Left ventricle myocardium inferior (tissue), 1 donor: ENCODE measurements at places on chromosomes 4 and X. TPM values are rescaled to one million over a fixed set of nuclear protein-coding genes. Genes with fewer than 3 reads are reported as not detected.

- no peak overlapping the region for H3K4me3 ChIP-seq
- no peak for DNase-seq
- no peak overlapping the region for H3K27ac ChIP-seq
- no peaks in the 10 kb centered on the region for H3K27me3 ChIP-seq
- peaks cover 50% of the 10 kb centered on the region for H3K36me3 ChIP-seq
Measured at GRCh38 chr4:153582954-153583702, 101.0 kb upstream of the TLR2 start.

GRCh38 chrX:138037548-138037947 is 471.6 kb downstream of the ZIC3 start:
- H3K27me3 ChIP-seq, result no peaks in the 10 kb centered on the region
- H3K27ac ChIP-seq, result no peak overlapping the region
- DNase-seq, result no peak
- H3K36me3 ChIP-seq, result no peaks in the 10 kb centered on the region
- H3K4me3 ChIP-seq, result no peak overlapping the region
- H3K4me1 ChIP-seq, result no peaks in the 10 kb centered on the region

DNA sequence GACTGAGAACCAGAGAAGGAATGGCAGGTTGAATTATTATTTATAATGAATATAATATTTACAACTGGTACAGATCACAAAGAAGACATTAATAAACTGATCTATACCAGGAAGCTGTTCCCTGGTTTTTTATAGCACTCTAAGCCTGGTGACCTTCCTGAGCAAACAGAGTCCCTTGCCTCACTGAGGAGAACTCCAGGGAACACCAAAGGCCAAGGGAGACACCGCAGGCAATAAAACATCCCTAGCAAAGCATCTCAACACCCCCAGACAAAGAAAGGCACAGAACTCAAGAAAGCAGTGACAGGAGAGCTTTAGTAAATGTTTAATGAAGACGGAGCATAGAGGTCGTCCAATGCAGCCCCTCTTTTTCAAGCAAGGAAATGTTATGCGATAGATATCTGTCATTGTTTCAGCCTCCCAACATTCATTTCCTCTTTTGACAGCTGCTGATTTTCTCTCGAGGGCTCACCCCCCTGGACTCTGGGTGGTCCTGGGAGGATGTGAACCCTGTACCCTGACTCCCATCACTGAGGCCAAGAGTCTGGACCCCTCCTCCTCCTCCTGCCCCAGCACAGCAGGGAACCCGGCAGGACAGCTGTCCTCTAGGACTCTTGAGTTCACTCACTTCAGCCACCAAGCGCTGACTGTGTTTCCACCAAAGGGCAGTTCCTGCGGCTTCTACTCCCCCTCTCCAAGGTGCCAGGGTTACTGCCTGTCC is 342.5 kb upstream of the GATB start:
- no peaks in the 10 kb centered on the region for H3K36me3 ChIP-seq
- H3K27ac ChIP-seq, result peak overlapping the region; percentile 8
- DNase-seq, result no peak
- no peaks in the 10 kb centered on the region for H3K27me3 ChIP-seq

DNA sequence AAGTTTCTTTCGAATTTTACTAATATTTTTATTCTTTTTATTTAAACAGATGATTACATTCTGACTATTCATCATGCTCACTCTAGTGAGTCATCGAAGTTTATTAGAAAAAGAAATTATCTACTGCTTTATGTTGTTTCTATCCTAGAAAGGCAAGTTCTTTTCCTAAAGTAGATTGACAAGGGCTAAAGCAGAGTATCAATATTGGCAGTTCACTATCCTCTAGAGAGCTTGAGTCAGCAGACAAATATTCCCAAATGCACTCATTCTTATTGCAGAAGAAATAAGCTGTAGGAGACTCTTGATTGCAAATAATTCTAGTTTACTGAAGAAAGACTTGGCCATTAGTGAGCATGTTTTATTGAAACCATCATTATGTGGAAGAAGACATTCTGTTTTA is 911.8 kb downstream of the CENPC start:
- no peaks in the 10 kb centered on the region for H3K4me1 ChIP-seq
- H3K27ac ChIP-seq, result no peak overlapping the region
- no peak overlapping the region for H3K4me3 ChIP-seq

DNA sequence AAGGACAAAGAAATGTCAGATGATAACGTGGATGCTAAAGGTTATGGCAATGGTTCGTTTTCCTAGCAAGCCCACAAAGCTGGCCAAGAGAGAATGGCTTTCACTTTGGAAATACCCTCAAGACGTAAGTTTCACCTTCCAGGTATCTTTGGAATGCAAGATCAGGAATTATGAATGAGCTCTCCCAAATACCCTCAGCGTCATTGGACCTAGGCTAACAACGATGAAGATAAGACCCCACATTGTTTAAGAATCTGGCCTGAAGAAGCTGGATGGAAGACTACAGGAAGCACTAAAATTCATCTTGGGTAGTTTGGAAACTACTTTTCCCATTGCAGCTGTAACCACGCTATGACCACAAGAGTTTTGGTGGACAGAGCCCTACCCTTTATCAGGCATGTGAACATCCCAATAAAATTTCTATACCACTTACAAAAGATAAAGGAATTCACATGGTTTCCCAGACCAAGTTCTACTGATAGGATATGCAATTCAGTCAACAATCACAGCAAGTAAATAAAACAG is 111.9 kb downstream of the KDR start:
- no peak for DNase-seq
- no peak overlapping the region for H3K4me3 ChIP-seq
- H3K4me1 ChIP-seq, result no peaks in the 10 kb centered on the region
- H3K27ac ChIP-seq, result no peak overlapping the region
- H3K36me3 ChIP-seq, result no peaks in the 10 kb centered on the region
- H3K27me3 ChIP-seq, result no peaks in the 10 kb centered on the region

GRCh38 chr4:53508446-53508845 is 82.8 kb downstream of the LNX1 start:
- DNase-seq, result no peak
- peak overlapping the region; percentile 40 for H3K4me3 ChIP-seq
- peaks cover 12% of the 10 kb centered on the region for H3K36me3 ChIP-seq
- no peaks in the 10 kb centered on the region for H3K27me3 ChIP-seq
- peak overlapping the region; percentile 84 for H3K27ac ChIP-seq

DNA sequence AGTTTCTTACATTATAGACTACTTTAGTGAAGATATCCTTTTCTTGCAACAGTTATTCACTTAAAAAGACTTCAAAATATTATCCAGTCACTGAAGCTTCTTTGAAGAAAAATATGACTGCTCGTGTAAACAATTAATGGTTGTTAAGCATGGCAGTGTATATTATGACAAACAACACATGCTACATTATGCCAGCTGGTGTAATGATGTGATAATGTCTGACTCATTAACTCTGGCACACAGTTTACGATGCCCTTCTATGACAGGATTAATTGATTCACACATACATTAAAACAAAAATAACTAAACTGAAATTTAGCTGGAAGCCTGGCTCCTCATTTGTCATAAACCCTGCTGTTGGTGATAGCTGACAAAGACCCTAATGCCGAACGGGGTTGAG is 22.4 kb downstream of the GK2 start:
- H3K27me3 ChIP-seq, result no peaks in the 10 kb centered on the region
- H3K27ac ChIP-seq, result no peak overlapping the region
- no peaks in the 10 kb centered on the region for H3K4me1 ChIP-seq
- no peaks in the 10 kb centered on the region for H3K36me3 ChIP-seq
- no peak overlapping the region for H3K4me3 ChIP-seq

DNA sequence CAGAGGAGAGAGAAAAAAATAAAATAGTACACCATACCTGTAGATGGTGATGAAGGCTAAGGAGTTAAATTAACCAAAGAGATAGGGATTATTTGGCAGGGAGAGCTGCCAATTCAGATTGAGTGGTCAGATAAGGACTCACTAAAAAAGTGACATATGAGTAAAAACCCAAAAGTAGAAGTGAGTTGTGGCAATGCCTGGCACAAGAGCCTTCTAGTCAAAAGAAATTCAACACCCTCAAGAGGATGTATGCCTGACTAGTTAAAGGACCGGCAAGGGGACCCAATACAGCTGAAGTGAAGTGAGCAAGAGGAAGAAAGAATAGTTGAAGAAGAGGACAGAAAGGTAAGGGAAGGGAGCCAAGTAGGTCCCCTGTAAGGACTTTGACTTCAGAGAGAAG is 34.9 kb downstream of the ELF2 start:
- no peak overlapping the region for H3K27ac ChIP-seq
- DNase-seq, result no peak
- H3K27me3 ChIP-seq, result no peaks in the 10 kb centered on the region
- no peak overlapping the region for H3K4me3 ChIP-seq
- peaks cover 69% of the 10 kb centered on the region for H3K4me1 ChIP-seq
- peaks cover 6% of the 10 kb centered on the region for H3K36me3 ChIP-seq

- DNase-seq, result peak; percentile 7
- H3K4me1 ChIP-seq, result peaks cover 9% of the 10 kb centered on the region
- H3K27ac ChIP-seq, result no peak overlapping the region
- no peaks in the 10 kb centered on the region for H3K36me3 ChIP-seq
- no peak overlapping the region for H3K4me3 ChIP-seq
Measured at GRCh38 chr4:3707423-3708102, 58.6 kb upstream of the ADRA2C start.

- H3K4me1 ChIP-seq, result no peaks in the 10 kb centered on the region
- no peak overlapping the region for H3K27ac ChIP-seq
- H3K27me3 ChIP-seq, result no peaks in the 10 kb centered on the region
- no peaks in the 10 kb centered on the region for H3K36me3 ChIP-seq
Measured at GRCh38 chrX:47012131-47012530, 66.1 kb upstream of the RGN start.

GRCh38 chr4:1359144-1359501 is 12.1 kb downstream of the UVSSA start:
- H3K27ac ChIP-seq, result no peak overlapping the region
- peaks cover 3% of the 10 kb centered on the region for H3K4me1 ChIP-seq
- no peak overlapping the region for H3K4me3 ChIP-seq
- H3K36me3 ChIP-seq, result peaks cover 20% of the 10 kb centered on the region
- no peaks in the 10 kb centered on the region for H3K27me3 ChIP-seq

GRCh38 chr4:115274545-115274944 is 161.1 kb upstream of the NDST4 start:
- no peak overlapping the region for H3K4me3 ChIP-seq
- no peaks in the 10 kb centered on the region for H3K27me3 ChIP-seq
- no peak for DNase-seq
- H3K36me3 ChIP-seq, result no peaks in the 10 kb centered on the region

- H3K4me1 ChIP-seq, result no peaks in the 10 kb centered on the region
- no peak for DNase-seq
- H3K36me3 ChIP-seq, result no peaks in the 10 kb centered on the region
- no peak overlapping the region for H3K4me3 ChIP-seq
- H3K27ac ChIP-seq, result no peak overlapping the region
Measured at GRCh38 chr4:8585186-8585585, 5.0 kb downstream of the GPR78 start.

DNA sequence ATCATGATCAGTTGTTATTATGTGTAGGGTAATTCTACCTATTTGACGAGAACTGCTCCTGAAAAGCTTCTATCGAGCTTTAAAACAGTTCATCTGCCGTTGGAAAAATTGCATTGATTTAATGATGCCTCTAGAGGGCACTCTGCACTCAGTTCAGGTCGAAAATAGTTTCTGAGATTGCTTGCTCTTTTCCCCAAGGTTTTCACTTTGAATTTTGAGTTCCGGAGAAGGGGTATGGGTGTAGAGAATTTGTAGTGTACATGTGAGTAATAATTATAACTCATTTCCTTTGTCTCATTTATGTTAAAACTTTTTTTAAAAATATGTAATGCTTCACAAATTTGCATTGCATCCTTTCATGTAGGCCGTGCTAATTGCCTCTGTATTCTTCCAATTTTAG is 28.4 kb upstream of the TNIP3 start:
- DNase-seq, result no peak
- H3K27me3 ChIP-seq, result peaks cover 16% of the 10 kb centered on the region
- H3K4me3 ChIP-seq, result peak overlapping the region; percentile 38
- peaks cover 4% of the 10 kb centered on the region for H3K4me1 ChIP-seq

DNA sequence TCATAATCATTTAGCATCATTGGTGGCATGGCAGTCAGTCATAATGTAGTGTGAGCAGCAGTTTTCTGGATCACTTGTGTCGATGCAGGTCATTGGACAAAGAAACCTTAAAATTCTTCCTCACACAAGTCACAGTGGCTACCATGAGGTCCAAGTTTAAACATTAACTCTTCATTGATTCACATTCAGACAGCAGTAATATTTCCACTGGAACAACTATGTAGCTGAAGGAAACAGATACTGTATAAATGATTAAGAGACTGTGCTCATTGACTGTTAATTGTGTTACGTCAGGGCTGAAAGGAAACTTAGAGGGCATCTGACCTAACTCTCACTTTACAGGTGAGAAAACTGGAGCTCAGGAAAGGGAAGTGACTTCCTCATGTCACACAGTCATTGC is 261.8 kb downstream of the KLHL13 start:
- no peak for DNase-seq
- H3K27ac ChIP-seq, result no peak overlapping the region
- no peak overlapping the region for H3K4me3 ChIP-seq
- no peaks in the 10 kb centered on the region for H3K27me3 ChIP-seq
- no peaks in the 10 kb centered on the region for H3K4me1 ChIP-seq

DNA sequence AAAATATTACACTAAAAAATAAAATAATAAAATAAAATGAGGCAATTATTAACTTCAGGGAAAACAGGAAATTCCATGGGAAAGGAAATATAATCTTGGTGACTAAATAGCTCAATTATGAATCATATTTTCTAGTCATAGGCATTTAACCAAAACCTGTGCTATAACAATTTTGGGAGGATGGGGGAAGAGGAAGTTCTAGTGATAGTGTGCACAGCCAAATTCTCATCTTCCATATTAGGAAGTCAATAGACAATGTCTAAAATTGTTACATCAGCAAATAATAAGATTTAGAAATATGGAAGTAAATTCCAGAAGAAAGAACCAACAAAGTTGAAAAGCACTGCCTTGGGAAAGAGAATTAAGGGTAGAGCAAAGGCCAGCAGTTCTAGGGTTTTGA is 2.8 kb downstream of the AWAT2 start:
- H3K4me3 ChIP-seq, result no peak overlapping the region
- H3K27me3 ChIP-seq, result no peaks in the 10 kb centered on the region
- DNase-seq, result no peak

DNA sequence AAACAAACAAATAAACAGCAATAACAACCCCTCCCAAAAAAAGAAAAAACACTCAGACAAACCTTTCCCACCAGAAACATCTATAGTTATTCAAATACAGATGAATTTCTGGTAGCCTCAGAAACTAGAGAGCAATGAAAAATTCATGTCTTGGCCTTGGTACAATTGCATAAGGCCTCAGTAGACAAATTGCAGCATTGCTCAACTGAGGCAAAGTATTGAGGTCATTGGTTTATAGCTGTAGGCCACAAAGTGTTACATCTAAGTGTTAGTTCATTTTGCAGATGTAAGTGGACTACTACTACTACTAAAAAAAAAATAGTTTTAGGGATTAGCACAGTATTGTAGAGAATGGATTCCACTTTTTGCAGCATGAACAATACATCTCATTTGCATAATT is 2268.3 kb downstream of the ARAP2 start:
- H3K4me1 ChIP-seq, result no peaks in the 10 kb centered on the region
- no peak for DNase-seq
- H3K27me3 ChIP-seq, result no peaks in the 10 kb centered on the region
- H3K4me3 ChIP-seq, result no peak overlapping the region

GRCh38 chrX:31223817-31224216 is 152.0 kb upstream of the FTHL17 start:
- no peak overlapping the region for H3K27ac ChIP-seq
- H3K4me3 ChIP-seq, result no peak overlapping the region
- H3K4me1 ChIP-seq, result peaks cover 35% of the 10 kb centered on the region
- no peaks in the 10 kb centered on the region for H3K27me3 ChIP-seq

ODAPH gene
- total RNA-seq, result not detected

TMEM35A gene
- total RNA-seq, result not detected

RASSF6 gene
- total RNA-seq, result not detected

CSN1S1 gene
- not detected for total RNA-seq

SLC10A4 gene
- not detected for total RNA-seq

SOWAHB gene
- not detected for total RNA-seq

RGN gene
- 18.8 TPM for total RNA-seq

ARHGAP10 gene
- 59.7 TPM for total RNA-seq
